Mucosa of descending colon (tissue), 3 donors: ENCODE measurements at places on chromosomes 13 and 19. TPM values are rescaled to one million over a fixed set of nuclear protein-coding genes. Genes with fewer than 3 reads are reported as not detected.

GRCh38 chr13:42720113-42720857, 61.1 kb upstream of the FAM216B start:
- peak; percentile 32 for DNase-seq

DNA sequence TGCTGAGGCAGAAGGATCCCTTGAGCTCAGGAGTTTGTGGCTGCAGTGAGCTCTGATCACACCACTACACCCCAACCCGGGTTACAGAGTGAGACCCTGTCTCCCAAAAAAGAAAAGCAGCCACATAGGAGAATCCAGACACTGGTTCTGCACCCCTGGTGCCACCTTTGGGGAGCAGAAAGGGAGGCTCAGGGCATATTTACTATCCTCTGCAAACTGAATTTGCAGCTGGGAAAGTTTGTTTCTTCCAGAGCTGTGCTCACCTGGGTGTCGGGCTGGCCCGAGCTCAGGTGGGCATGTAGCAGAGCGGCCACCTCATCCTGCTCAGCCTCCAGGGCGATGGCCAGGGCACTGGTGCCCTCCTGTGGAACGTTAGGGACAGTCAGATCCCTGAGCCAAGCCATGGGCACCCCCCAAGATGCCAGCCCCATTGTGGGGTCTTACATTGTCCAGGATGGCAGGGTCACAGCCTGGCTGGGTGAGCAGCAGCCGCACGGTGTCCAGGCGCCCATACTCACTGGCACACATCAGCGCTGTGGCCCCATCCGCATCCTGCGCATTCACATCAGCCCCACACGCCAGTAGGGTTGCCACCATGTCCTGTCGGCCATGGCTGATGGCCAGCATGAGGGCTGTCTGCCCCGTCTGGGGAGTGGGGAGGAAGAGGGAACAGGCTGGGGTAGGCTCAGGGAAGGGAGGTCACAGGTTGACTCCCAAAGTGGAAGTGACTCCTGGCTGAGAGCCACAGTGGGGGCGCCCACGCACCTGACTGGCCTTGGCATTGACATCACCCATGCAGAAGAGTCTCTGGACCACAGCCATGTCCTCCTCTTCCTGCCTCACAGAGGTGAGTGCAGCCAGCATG, 3.1 kb downstream of the RPS28 start:
- DNase-seq = no peak

POU4F1 gene
- total RNA-seq = not detected

ATP7B gene
- total RNA-seq = 11.3 TPM

ZNF20 gene
- total RNA-seq = 4.4 TPM

TICAM1 gene
- total RNA-seq = 37.4 TPM
